ENCODE measurements at places on chromosomes 13 and 19. TPM values are rescaled to one million over a fixed set of nuclear protein-coding genes. Genes with fewer than 3 reads are reported as not detected.

The PPP1R15A gene
- polyA plus RNA-seq: 169 TPM

The PPP1R13L gene
- polyA plus RNA-seq: 0.18 TPM

The CEACAM16 gene
- not detected for polyA plus RNA-seq

The CACTIN gene
- 2.5 TPM for polyA plus RNA-seq

The VSTM2B gene
- polyA plus RNA-seq: not detected

The FUT3 gene
- not detected for polyA plus RNA-seq

The NALCN gene
- polyA plus RNA-seq: not detected

The BRME1 gene
- polyA plus RNA-seq: not detected

The CEACAM6 gene
- not detected for polyA plus RNA-seq

The HCN2 gene
- 0.21 TPM for polyA plus RNA-seq

- no peak for DNase-seq
These were observed 10.4 kb upstream of the GIPR start for GRCh38 chr19:45657520-45658167.

DNA sequence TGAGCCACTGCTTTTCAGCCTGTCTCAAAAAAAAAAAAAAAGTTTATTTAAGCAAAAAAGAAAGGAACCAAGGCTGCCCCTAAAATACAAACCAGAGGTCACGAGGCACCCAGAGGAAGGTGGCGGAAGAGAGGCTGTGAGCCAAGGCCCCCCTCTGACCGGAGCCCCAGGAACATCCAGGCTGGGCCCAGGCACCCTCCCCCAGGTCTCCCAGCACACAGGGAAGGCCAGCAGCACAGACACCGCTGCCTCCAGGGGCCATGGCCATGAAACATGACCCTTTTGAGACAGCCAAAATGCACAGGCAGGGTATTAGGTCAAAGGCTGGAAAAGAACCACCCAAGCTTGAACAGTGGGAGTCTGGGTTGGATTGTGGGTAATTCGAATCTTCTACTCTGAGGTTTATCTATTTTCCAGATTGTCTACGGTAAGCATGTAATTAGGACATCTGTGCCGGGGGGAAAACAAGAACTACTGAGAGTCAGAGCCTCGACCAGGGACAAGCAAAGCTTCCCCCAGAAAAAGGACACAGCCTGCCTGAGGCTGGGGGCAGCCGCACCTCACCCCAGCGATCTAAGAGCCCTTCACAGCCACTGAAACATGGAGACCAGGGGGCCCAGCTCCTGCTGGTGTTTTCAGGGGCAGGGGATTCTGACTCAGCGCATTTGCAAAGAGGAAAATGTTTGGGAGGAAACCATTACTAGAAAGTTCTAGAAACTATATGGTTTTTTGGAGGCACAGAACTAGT lies 8.4 kb downstream of the PEX11G start:
- DNase-seq: no peak

DNA sequence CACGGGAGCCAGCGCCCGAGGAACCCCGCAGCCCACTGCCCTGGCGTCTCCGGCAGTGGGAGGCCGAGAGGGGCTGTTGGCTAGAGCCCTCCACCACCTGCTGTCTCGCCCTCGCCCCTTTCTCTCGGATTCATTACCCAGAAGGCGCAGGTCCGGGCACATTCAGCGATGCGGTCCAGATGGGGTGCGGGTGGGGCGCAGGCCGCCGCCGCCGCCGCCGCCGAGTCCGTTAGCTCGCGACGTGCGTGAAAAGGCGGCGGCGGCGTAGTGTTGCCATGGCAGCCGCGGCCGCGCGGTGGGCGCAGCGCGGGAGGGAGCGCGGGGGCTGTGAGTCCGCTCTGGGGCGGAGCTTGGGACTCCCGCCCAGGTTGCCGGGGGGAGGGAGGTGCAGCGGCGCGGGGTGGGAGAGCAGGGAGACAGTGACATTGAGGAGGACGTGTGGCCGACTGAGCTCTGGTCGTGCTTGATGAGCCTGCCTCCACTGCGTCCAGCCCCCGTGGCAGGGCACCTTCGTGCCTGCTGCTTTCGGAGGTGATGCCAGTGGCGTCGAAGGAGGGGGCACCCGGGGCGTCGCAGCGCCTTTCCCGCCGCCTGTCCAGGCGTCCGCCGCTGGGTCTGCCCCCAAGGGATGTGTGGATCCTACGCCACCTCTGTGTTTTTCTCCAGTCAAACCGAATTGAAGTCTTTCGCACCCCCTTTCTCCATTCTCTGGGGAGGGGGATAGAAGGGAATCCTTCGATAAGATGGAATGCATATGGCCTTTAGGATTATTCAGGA lies at the start of gene KATNAL1:
Gene KATNAL1, minus strand, starts transcription at position 358 of the 777 bp plus-strand sequence. CDS start 23,774 bp downstream, outside the sequence.
- DNase-seq: no peak

GRCh38 chr13:111049791-111050538 lies 65.1 kb upstream of the ARHGEF7 start:
- DNase-seq: no peak

DNA sequence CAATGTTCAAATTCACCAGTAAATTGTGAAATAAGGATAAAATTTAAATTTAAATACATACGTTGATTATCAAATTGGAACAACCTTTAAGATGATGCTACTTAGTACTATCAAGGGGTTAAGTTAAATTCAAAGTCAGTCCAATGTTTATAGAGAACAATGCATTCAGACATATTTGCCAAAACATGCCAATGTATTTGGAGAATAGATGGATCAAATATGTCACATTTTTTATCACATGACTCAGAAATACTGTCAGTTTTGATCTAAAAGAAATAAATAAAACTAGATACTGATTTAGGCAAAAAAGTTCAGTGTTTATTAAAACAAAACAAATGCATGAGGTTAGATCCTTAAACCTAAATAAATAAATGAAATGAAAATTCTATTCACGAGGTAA lies 281.2 kb downstream of the SLITRK5 start:
- no peak for DNase-seq

DNA sequence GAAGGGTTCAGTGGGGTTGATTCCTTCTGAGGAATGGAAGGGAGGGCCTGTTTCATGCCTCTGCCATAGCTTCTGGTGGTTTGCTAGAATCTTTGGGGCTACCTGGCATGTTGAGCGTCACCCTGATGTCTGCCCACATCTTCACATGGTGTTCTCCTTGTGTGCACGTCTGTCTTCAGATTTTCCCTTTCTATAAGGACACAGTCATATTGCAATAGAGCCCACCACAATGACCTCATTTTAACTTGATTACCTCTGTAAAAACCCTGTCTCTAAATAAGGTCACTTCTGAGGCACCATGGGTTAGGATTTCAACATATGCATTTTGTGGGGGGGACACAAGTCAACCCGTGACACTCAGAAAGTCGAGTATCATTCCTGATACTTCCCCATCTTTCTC lies 257.9 kb downstream of the COG6 start:
- no peak for DNase-seq

GRCh38 chr19:23098988-23099387 lies 17.8 kb upstream of the ZNF730 start:
- no peak for DNase-seq

DNA sequence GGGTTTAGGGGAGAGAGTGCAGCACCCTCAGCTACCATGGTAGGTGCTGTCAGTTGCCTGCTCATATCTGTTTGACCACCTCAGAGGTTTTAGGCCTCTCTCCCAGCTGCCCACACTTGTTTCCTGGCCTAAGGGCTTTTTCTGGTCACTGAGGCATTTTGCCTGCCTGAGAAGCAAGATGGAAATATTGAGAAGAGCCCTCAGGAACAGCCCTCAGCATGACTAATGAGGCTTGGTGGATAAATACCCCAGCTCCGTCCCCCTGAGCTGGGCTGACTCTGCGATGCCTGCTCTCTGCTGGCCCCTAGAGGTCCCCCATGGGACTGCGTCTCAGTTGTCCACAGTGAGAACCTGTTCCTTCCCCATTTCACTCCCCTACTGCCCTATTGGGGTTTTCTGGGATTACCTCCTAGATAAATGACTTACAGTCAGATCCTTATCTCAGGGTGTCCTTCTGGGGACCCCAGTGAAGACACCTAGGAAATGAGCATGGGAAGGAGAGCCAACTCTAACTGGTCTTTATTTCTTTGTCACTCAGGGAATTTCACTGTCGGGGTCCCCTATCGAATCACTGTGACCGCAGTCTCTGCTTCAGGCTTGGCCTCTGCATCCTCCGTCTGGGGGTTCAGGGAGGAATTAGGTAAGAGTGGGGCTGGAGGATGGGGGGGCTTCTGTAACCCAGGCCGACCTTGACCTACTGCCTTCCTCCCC lies 13.3 kb downstream of the PALM3 start:
- peak; percentile 76 for DNase-seq

- DNase-seq: peak; percentile 70
These were observed 732 bp upstream of the MAP1S start for GRCh38 chr19:17718550-17718946.

- DNase-seq: no peak
These were observed 13.5 kb upstream of the KCNN1 start for GRCh38 chr19:17953316-17953801.

- DNase-seq: no peak
These were observed 38.0 kb downstream of the KCTD4 start for GRCh38 chr13:45162821-45163220.

DNA sequence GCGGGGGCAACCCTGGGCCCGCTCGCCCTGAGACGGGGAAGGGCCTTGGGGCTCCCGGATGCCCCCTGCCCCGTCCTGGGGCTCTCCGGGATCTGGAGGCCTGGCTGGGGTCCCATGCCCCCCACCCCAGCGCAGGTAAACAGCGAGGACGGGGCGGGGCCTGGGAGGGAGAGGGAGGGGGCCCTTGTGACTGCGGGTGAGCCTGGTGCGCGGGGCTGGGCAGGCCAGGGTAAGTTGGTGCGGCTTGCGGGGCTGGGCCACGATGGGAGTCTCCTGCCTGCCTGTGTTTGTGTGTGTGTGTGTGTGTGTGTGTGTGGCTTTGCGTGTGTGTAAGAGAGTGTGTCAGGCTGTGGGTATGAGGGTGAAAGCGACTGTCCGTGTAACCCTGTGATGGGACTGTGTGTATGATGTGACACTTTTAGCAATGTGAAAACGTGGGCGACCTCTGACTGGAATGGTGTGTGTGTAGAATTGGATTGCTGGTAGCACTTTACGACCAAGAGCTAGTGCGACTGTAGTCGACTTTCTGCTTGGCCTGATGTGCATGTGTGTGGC lies 426 bp downstream of the KLC3 start:
- DNase-seq: no peak

DNA sequence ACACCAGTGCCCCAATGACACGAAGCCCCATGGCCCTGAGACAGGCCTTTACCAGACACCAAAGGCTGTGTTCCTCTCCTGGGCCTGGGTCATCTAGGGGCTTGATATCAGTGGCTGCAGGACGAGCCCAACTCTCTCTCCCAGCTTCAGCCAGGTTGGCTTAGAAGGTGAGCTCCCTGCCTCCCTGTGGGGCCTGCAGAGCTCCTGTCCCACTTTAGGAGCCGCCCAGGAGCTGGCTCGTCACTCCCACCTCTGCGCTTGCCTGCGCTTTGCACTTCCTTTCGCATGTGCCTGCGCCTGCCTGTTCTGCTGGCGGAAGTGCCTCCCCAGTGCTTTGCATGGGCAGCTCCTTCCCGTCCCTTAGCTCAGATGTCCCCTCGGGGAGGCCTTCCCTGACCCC lies 4.9 kb downstream of the CALM3 start:
- DNase-seq: no peak

DNA sequence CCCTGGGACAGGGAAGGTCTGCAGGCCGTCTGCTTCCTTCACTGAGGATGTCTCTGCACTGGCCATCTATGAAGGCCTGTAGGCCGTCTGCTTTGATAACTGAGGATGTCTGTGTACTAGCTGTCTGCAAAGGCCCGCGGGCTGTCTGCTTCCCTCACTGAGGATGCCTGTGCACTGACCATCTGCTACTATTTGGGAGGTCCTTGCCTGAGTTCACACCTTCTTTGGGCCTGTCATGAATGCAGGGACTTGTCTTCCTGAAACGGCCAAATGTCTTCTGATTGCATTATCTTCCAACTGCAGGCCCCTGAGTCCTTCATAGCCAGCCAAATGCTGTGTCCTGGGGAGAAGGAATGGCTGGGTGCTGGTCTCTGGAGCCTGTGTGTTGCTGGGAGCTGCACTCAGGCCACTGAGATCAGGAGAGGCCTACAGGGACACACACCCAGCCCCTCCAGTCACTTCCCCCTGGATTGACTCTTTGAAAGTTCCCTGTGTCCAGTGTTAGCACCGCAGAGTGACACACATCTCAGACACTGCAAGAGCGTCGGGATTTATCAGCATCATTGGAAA lies 72.9 kb downstream of the TEX29 start:
- DNase-seq: no peak

- DNase-seq: peak; percentile 67
These were observed 30.6 kb upstream of the ISYNA1 start for GRCh38 chr19:18468517-18468916.

DNA sequence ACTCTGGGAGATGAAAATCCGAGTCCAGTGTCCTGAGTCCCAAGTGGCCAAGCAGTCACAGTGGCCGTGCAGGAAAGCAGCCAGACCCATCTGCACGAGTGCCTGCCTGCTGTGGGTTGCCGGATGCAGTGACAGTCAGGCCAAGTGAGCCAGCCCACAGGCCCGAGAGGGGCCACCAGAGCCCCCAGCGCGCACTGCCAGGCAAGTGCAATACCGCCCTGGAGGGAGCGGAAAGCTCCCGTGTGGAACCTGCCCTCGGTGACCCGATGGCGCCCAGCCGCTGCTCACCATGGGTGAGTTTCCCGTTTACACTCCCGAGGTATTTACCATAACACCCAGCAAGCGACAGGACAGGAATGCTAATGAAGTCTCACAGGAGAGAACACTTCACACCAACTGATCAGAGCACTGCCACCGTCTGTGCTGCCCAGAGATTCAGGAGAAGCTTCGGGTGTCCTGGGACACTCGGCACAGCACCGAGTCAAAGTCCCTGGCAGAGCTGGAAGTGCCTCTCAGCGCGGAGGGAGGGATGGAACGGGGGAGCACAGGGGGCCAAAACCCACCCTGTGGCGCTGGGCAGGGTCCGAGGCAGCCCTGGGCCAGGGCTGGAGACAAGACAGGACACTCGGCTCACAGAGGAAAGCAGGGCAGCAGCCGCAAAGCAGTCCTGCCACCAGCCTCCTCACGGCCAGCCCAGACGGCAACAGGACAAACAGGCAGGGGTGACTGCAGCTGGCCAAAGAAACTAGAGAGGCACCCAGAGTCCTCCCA lies 21.3 kb upstream of the TINCR start:
- DNase-seq: no peak

- DNase-seq: no peak
These were observed 5.5 kb downstream of the EBI3 start for GRCh38 chr19:4234862-4235201.

DNA sequence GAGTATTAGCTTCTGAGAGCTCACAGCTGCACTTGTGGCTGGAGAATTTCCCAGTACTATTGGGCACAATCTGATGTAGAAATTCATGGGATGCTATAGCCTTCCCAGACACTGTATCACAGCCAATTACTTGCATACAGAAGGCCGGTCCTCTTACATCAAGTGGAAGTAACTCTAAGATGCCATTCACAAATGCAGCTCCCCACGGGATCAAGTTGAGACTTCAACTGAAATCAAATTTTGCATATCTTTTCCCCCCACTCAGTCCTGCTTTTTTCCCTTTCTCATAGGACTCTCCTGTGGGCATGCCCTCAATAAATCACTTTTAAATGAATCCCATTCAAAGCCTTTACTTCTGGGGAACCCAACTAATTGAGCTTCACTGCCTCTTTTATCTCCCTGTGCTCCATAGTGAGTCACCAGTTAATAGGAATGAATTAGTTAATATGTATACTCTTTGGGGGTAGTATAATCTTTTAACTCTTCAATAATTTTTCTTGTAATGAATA lies 1970.8 kb downstream of the OLFM4 start:
- DNase-seq: no peak

- no peak for DNase-seq
These were observed 174.3 kb downstream of the TSHZ3 start for GRCh38 chr19:31174948-31175347.

Data from CD14-positive monocyte (primary cell).